ENCODE measurements at places on chromosomes 12 and 14.

DNA sequence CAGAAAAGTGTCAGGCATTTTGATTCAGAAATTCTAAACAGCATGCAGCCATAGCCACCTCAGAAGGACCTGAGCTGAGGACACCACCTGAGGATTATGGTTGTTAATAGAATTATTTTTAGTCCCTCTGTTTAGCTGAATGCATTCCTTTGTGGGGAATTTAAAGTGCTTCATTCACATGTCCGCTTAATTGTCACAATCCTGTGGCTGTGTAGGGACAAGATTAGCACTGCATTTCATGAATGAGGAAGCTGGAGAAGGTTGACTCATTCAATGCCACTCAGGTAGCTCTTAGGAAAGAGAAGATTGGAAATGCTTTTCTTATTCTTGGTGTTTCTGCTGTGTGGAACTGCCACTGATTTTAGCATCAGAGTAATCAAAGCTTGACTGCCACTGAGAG, 42.0 kb upstream of the KRR1 start:
- peak; percentile 33 for DNase-seq
- H3K4me3 ChIP-seq, result no peak overlapping the region
- H3K36me3 ChIP-seq, result no peaks in the 10 kb centered on the region
- H3K27me3 ChIP-seq, result no peaks in the 10 kb centered on the region

GRCh38 chr12:57816855-57817151, 1.7 kb downstream of the AVIL start:
- peaks cover 8% of the 10 kb centered on the region for H3K4me1 ChIP-seq
- H3K27me3 ChIP-seq, result no peaks in the 10 kb centered on the region
- H3K36me3 ChIP-seq, result peaks cover 77% of the 10 kb centered on the region
- no peak overlapping the region for H3K4me3 ChIP-seq
- H3K27ac ChIP-seq, result no peak overlapping the region

DNA sequence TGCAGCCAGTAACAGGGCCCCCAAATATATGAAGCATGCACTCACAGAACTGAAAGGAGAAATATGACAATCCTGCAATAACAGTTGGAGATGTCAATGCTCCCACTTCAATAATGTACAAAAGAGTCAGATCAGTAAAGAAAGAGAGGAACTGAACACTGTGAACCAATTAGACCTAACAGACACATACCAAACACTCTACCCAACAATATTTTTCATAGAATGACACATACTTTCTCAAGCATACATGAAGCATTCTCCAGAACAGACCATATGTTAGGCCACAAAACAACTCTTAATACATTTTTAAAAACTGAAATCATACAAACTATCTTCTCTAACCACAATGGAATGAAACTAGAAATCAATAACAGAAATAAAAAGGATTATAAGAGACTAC, 80.2 kb downstream of the ELK3 start:
- H3K4me1 ChIP-seq, result peaks cover 3% of the 10 kb centered on the region
- no peaks in the 10 kb centered on the region for H3K27me3 ChIP-seq
- peaks cover 75% of the 10 kb centered on the region for H3K36me3 ChIP-seq
- no peak overlapping the region for H3K4me3 ChIP-seq

DNA sequence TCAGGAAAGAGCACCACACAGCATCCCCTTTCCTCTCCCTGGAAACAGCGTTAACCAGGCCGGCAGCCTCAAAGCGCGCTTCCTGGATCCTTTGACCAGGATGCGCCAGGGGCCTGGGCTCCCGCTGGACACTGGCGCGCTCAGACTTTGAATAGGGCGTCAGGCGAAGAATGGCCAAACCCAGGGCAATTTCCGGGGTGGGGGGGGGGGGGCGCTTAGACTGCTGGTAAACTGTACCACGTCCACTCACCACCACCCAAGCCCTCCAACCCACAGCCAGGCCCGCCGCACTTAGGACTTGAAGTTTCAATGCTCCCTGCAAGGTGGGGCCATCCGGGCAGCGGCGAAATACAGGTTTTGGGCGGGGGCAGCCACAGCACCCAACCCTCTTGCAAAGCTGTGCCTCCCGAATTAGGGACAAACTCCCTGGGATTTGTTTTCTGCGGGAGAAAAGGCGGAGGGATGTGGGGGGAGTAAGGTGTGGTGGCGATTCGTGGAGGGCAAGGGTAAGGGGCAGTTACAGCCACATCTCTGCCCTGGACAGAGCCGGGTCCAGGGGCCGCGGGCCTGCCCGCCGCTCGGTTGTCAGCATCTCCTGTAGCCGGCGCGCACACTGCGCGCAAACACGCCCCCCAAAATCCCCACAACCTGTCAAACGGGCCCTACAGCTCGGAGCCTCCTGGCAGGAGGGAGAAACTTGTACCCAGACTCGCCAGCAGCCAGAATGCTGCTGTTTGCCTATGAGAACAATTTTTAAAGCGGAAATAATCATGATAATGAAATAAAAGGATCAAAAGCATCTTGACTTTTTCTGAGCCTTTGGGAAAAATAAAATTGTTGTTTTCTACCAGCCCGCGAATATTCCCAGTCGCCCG, 958 bp downstream of the RTN1 start:
- H3K4me1 ChIP-seq, result peaks cover 15% of the 10 kb centered on the region
- no peaks in the 10 kb centered on the region for H3K36me3 ChIP-seq
- no peak overlapping the region for H3K27ac ChIP-seq
- peaks cover 36% of the 10 kb centered on the region for H3K27me3 ChIP-seq
- no peak for DNase-seq
- H3K4me3 ChIP-seq, result peak overlapping the region; percentile 79

GRCh38 chr14:41986083-41986645, 379.5 kb downstream of the LRFN5 start:
- DNase-seq, result no peak
- H3K4me3 ChIP-seq, result no peak overlapping the region
- H3K36me3 ChIP-seq, result no peaks in the 10 kb centered on the region
- H3K27ac ChIP-seq, result no peak overlapping the region
- no peaks in the 10 kb centered on the region for H3K27me3 ChIP-seq

- H3K4me1 ChIP-seq, result peaks cover 1% of the 10 kb centered on the region
- no peaks in the 10 kb centered on the region for H3K36me3 ChIP-seq
- H3K27ac ChIP-seq, result peak overlapping the region; percentile 33
- no peak overlapping the region for H3K4me3 ChIP-seq
Observed at GRCh38 chr12:43291516-43291915, 260.5 kb downstream of the ADAMTS20 start.

GRCh38 chr12:78778339-78778738, 86.2 kb upstream of the SYT1 start:
- no peak overlapping the region for H3K4me3 ChIP-seq
- no peaks in the 10 kb centered on the region for H3K36me3 ChIP-seq
- no peaks in the 10 kb centered on the region for H3K4me1 ChIP-seq
- no peak overlapping the region for H3K27ac ChIP-seq

DNA sequence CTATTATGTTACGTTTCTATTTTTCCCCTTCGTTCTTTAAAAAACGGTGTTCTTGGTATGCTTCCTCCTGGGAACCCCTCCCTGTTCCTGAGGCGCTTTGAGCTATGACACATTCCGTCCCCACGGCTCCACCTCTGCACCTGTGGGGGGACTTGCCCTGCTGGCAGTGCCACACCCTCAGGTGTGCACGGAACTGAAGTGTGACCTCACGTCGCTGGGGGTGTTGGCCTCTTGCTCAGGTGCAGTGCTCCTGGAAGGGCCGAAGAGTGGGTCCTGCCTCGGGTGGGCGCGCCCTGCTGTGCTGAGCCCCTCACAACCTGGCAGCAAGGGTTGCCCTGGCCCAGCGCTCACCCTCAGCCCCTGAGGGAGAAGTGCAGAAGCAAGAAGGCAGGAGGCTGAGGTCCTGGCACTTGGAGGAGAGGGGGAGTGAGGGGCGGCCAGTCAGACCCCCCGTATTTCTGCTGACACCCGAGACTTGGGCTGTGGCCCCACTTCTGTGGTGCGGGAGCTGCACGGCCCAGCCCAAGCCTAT, 4.9 kb downstream of the AMN start:
- H3K36me3 ChIP-seq, result peaks cover 13% of the 10 kb centered on the region
- DNase-seq, result no peak
- H3K27ac ChIP-seq, result no peak overlapping the region
- H3K27me3 ChIP-seq, result peaks cover 8% of the 10 kb centered on the region

DNA sequence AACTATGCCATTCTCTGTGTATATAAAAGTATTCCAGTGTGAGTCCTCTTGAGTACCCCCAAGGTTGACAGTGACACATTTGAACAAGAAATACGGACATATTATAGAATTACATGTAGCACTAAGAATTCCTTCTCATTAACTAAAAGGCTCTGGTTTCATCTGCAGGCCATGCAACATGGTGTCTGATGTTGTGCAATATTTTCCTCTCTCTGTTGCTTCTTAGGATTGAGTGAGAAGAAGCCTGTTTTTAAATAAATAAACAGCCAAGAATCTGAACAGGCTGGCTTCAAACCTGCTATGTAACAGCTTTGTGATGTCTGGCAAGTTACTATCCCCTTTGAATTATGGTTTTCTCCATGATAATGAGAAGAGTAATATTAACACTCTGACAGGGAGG, 22.2 kb upstream of the CCER1 start:
- no peaks in the 10 kb centered on the region for H3K27me3 ChIP-seq
- H3K27ac ChIP-seq, result no peak overlapping the region
- H3K4me1 ChIP-seq, result no peaks in the 10 kb centered on the region
- no peak overlapping the region for H3K4me3 ChIP-seq

DNA sequence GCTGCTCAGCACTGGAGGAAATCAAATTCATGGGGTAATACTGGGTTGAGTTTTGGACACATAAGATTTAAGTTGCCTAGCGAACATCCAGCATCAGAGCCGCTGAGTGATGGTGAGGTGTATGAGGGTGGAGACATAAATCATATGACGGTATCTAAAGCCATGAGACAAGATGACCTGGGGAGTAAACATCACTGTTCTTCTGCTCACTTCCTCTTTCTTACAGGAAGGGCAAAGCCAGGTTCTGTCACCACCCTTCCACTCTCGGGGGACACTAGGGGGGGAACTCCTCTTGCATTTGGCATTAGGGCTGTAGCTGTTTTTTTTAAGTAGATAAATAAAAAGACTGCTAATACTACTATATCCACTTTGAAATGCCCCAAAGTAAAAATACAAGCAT, 24.0 kb downstream of the PRDM4 start:
- H3K36me3 ChIP-seq, result peaks cover 28% of the 10 kb centered on the region
- no peak overlapping the region for H3K27ac ChIP-seq
- H3K27me3 ChIP-seq, result no peaks in the 10 kb centered on the region
- DNase-seq, result no peak
- no peak overlapping the region for H3K4me3 ChIP-seq
- H3K4me1 ChIP-seq, result no peaks in the 10 kb centered on the region

DNA sequence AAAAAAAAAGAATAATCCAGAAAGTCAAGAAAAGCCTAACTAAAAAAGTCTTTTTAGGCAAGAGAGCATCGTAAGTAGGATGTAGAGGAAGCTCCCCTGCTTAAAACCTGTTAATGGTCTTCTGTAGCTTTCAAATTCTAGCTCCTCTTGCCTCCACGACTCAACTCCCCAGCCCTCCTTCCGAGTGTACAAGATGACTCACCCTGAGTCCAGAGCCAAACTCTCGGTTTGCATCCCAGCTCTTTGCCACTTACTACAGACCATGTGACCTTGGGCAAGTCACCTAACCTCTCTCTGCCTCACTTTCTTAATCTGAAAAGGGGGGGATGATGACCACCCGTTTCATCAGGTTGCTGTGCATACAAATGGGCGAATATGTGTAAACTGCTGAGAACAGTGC, 460.4 kb downstream of the DPF3 start:
- no peak overlapping the region for H3K27ac ChIP-seq
- no peaks in the 10 kb centered on the region for H3K36me3 ChIP-seq
- DNase-seq, result peak; percentile 6
- no peak overlapping the region for H3K4me3 ChIP-seq

GRCh38 chr14:74417201-74417600, 8.8 kb downstream of the SYNDIG1L start:
- no peaks in the 10 kb centered on the region for H3K36me3 ChIP-seq
- no peak overlapping the region for H3K4me3 ChIP-seq
- peaks cover 81% of the 10 kb centered on the region for H3K27me3 ChIP-seq
- H3K27ac ChIP-seq, result no peak overlapping the region

DNA sequence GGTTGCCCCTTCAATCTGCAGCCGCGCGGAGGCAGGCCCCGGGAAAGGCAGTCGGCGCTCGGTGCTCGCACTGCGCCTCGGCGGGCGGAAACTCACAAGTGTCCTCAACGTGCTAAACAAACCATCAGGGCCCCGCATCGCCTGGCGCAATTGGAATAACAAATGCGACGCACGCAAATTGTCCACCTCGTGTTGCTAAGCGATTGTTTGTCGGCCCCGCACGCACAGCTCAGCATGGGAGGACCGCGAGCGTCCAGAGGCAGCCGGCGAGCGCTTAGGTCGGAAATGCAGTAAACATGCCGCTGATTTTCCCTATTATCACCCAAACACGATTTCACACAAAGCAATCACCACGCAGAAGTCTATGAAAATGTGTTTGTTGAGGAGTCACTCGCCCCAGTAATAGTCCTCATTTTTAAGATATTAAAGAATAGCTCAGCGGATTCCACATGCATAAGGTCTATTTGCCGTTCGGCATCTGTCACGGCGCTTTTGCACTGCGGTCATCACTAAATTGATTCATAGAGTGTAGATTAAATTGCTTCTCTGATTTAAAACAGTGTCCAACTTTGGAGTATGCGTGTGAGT, 3.2 kb upstream of the GSC start:
- H3K27ac ChIP-seq, result no peak overlapping the region
- DNase-seq, result peak; percentile 11
- H3K36me3 ChIP-seq, result no peaks in the 10 kb centered on the region
- no peak overlapping the region for H3K4me3 ChIP-seq

DNA sequence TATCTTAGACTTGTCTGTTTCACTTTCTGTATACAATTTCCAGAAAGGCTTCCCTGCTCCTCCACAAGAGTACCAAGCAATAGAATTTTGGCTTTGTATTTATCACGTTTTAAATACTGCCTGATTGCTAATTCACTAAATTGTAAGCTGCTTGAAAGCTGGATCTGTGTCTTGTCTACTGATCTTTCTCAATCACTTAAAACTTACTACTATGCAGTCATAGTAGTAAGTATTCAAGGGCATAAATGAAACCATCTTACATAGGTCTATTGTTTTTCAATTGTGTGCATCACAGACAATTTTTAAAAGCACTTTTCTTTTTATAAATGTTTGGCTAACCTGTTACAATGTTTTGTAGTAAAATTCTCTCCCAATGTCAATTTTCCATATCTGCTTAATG, 1.2 kb upstream of the GLIPR1L2 start:
- no peak overlapping the region for H3K4me3 ChIP-seq
- H3K36me3 ChIP-seq, result no peaks in the 10 kb centered on the region
- DNase-seq, result peak; percentile 26
- no peak overlapping the region for H3K27ac ChIP-seq

- no peak overlapping the region for H3K4me3 ChIP-seq
- no peak for DNase-seq
- H3K36me3 ChIP-seq, result no peaks in the 10 kb centered on the region
- peaks cover 4% of the 10 kb centered on the region for H3K27me3 ChIP-seq
- H3K27ac ChIP-seq, result no peak overlapping the region
Observed at GRCh38 chr12:103505371-103506236, 9.8 kb upstream of the C12orf42 start.

- no peak overlapping the region for H3K27ac ChIP-seq
- no peak overlapping the region for H3K4me3 ChIP-seq
Observed at GRCh38 chr12:80184926-80185325, 85.6 kb downstream of the OTOGL start.

- H3K4me3 ChIP-seq, result no peak overlapping the region
- peaks cover 15% of the 10 kb centered on the region for H3K4me1 ChIP-seq
- H3K36me3 ChIP-seq, result no peaks in the 10 kb centered on the region
- H3K27ac ChIP-seq, result peak overlapping the region; percentile 73
Observed at GRCh38 chr12:94560431-94561221, 89.7 kb downstream of the TMCC3 start.
